Activated CD4-positive, alpha-beta T cell treated with anti-CD3 and anti-CD28 coated beads, Interleukin-2, amount 10 ng/mL, durations not matched to agents 7 days and 5 days (primary cell): ENCODE measurements at places on chromosomes 7 and 10. TPM values are rescaled to one million over a fixed set of nuclear protein-coding genes. Genes with fewer than 3 reads are reported as not detected.
A peak's percentile ranks its signal among the peaks of the same experiment; 100 is the strongest.

CC2D2B gene
- total RNA-seq, result not detected

GRCh38 chr7:828793-829561 is 3.3 kb upstream of the SUN1 start:
- no peak overlapping the region for H3K27ac ChIP-seq
- H3K4me1 ChIP-seq, result peaks cover 61% of the 10 kb centered on the region
- no peaks in the 10 kb centered on the region for H3K27me3 ChIP-seq
- peaks cover 14% of the 10 kb centered on the region for H3K36me3 ChIP-seq
- H3K4me3 ChIP-seq, result no peak overlapping the region
- no peak for DNase-seq

FANK1 gene
- total RNA-seq, result 0.31 TPM

GRCh38 chr7:117807676-117808075 is 65.6 kb downstream of the CTTNBP2 start:
- no peaks in the 10 kb centered on the region for H3K36me3 ChIP-seq
- no peak for DNase-seq
- H3K27ac ChIP-seq, result no peak overlapping the region
- H3K4me3 ChIP-seq, result no peak overlapping the region
- H3K4me1 ChIP-seq, result no peaks in the 10 kb centered on the region

DNA sequence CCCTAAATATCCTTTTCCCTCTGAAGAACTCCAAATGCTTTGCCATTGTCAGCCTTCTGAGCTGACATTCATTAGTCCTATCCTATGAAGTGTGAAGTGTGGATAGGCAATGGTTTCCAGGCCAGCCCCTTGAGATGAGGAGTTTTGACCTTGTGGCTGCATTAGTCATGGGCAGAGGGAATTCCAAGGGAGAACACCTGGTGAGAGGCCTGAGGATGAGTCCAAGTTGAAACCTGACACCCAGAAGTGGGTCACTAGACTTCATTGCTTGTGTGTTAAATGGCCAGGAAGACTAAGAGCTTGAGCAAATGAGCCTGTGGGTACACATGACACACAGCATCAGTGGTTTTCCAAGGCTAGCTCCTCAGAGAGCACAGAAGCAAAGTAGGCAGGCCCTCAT is 260.8 kb downstream of the SKAP2 start:
- H3K27me3 ChIP-seq, result peaks cover 37% of the 10 kb centered on the region
- no peak overlapping the region for H3K27ac ChIP-seq
- DNase-seq, result no peak

GRCh38 chr10:34522546-34522945 is 292.6 kb downstream of the PARD3 start:
- H3K27me3 ChIP-seq, result peaks cover 10% of the 10 kb centered on the region
- no peak overlapping the region for H3K27ac ChIP-seq
- DNase-seq, result peak; percentile 15

GRCh38 chr10:59854571-59854970 is 51.8 kb downstream of the CCDC6 start:
- no peaks in the 10 kb centered on the region for H3K27me3 ChIP-seq
- no peak for DNase-seq
- H3K27ac ChIP-seq, result no peak overlapping the region
- peaks cover 10% of the 10 kb centered on the region for H3K4me1 ChIP-seq

DNA sequence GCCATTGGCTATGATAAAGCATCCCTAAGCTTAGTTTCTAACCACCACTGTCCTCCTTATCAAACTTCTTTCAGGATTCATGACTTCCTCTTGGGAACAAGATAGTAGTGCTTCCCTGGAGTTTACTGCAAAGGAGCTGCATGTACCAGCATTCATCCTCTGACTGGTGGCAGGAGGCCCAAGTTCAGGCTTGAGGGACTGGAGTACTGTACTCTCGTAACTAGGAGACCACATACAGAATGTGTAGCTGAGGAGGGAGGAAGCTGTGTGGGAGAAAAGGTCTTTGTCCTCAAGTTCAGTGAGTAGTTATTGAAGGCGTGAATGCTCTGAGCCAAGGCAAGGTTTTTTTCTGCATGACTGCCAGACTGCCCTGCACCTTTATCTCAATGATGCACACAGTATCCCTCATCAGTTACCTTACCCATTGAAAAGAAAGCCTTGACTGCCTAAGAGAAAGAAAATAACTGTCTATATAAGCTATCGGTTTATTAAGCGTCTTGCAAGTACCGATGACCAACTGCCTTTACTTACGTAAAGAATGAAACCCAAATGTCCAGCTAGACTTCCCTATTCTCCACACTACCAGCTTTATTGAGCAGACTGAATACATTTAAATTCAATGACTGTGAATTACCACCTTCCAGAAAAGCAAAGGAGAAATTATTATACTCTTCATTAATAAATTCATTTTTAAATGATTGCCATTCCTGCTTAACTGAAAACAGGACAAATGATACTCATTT is 12.8 kb downstream of the SCRN1 start:
- H3K27ac ChIP-seq, result no peak overlapping the region
- no peak overlapping the region for H3K4me3 ChIP-seq
- no peak for DNase-seq
- H3K36me3 ChIP-seq, result no peaks in the 10 kb centered on the region

- H3K27ac ChIP-seq, result no peak overlapping the region
- H3K4me3 ChIP-seq, result no peak overlapping the region
- no peaks in the 10 kb centered on the region for H3K27me3 ChIP-seq
- H3K36me3 ChIP-seq, result no peaks in the 10 kb centered on the region
- no peaks in the 10 kb centered on the region for H3K4me1 ChIP-seq
Measured at GRCh38 chr7:41445946-41446345, 256.9 kb downstream of the INHBA start.

ZNF746 gene
- total RNA-seq, result 21.9 TPM

DIP2C gene
- 2.0 TPM for total RNA-seq

SLC13A1 gene
- total RNA-seq, result not detected

DNA sequence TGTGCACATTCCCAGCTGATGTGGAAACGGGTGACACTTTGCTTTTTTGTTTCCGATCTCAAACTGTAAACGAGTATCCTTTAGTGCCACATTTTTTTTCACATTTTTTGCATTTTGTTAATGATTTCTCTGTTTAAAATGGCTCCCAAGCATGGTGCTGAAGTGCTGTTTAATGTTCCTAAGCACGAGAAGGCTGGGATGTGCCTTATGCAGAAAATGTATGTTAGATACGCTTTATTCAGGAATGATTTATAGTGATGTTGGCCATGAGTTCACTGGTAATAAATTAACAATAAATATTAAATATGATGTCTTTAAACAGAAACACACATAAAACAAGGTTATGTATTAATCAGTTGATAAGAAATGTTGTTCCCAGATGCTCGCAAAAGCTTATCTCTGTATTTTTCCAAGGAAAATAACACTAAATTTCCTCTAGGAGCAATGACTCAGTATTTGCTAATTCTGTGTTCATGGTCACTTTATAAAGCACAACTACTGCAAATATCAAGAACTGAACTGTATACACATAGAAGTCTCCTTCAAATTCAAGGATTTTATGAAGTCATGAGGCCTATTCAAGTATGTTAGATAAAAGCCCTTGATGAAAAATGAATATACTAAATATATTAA is 305.9 kb upstream of the SMIM30 start:
- H3K4me1 ChIP-seq, result peaks cover 3% of the 10 kb centered on the region
- no peak overlapping the region for H3K4me3 ChIP-seq
- H3K36me3 ChIP-seq, result no peaks in the 10 kb centered on the region
- no peak for DNase-seq
- no peaks in the 10 kb centered on the region for H3K27me3 ChIP-seq
- no peak overlapping the region for H3K27ac ChIP-seq

C10orf95 gene
- total RNA-seq, result not detected

DNA sequence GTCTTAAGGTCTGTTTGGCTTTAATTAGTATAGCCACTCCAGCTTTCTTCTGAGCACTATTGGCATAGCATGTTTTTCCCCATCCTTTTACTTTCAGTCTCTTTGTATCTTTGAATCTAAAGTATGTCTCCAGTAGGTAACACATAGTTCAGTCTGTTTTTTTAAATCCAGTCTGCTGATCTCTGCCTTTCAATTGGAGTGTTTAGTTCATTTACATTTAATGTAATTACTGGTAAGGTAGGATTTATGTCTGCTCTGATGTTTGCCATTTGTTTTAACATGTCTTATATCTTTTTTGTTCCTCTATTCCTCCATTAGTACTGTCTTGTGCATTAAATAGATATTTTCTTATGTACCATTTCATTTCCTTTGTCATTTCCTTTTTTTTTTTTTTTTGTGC is 72.5 kb downstream of the EXOC6 start:
- peaks cover 7% of the 10 kb centered on the region for H3K36me3 ChIP-seq
- DNase-seq, result no peak
- no peaks in the 10 kb centered on the region for H3K4me1 ChIP-seq
- H3K4me3 ChIP-seq, result no peak overlapping the region

ANKRD1 gene
- total RNA-seq, result not detected

- H3K27me3 ChIP-seq, result no peaks in the 10 kb centered on the region
- H3K4me3 ChIP-seq, result no peak overlapping the region
- no peaks in the 10 kb centered on the region for H3K36me3 ChIP-seq
- no peak overlapping the region for H3K27ac ChIP-seq
Measured at GRCh38 chr7:19293431-19293830, 148.2 kb upstream of the FERD3L start.

DNA sequence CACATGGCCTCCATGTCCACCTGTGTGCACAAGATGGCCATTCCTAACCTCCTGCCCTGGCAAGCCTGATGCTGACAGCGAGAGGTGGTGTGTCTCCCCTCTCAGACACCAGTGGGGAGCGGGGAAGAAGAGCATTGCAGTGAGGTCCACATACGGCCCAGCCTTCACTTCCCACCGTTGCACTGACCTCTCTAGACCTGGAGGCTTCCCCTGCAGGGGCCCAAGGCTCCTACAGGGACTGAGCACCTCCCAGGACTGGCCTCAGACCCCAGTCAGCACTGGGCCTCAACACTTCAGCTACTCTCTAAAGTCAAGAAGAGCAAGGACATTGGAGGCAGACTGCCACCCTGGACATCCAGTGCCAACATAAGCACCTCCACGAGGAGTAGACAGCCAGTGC is 15.9 kb downstream of the STK32C start:
- DNase-seq, result no peak
- H3K4me1 ChIP-seq, result no peaks in the 10 kb centered on the region
- peaks cover 9% of the 10 kb centered on the region for H3K27me3 ChIP-seq
- H3K4me3 ChIP-seq, result no peak overlapping the region

GRCh38 chr10:92692080-92692671 is 2.4 kb downstream of the HHEX start:
- peaks cover 77% of the 10 kb centered on the region for H3K27me3 ChIP-seq
- H3K4me1 ChIP-seq, result peaks cover 22% of the 10 kb centered on the region
- DNase-seq, result no peak
- peak overlapping the region; percentile 25 for H3K27ac ChIP-seq
- peaks cover 4% of the 10 kb centered on the region for H3K36me3 ChIP-seq

DNA sequence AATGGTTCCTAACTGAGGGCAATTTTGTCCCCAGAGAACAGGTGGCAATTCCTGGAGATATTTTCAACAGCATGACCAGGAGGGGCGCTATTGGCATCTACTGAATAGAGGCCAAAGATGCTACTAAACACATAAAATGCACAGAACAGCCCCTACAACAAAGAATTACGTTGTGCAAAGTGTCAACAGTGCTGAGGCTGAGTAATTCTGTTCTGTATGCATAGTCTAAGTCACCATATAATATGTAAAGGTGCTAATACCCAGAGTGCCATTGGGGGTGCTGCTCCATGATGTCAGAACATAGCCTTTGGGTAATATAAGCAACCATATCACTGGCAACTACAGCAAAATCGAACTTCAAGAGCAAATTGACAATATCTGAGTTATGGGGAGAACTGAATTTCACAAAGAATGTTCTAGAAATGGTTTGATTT is 213.3 kb upstream of the PHYHIPL start:
- no peak for DNase-seq
- peaks cover 4% of the 10 kb centered on the region for H3K27me3 ChIP-seq
- no peaks in the 10 kb centered on the region for H3K36me3 ChIP-seq
- no peaks in the 10 kb centered on the region for H3K4me1 ChIP-seq
- H3K4me3 ChIP-seq, result no peak overlapping the region
- no peak overlapping the region for H3K27ac ChIP-seq

DNA sequence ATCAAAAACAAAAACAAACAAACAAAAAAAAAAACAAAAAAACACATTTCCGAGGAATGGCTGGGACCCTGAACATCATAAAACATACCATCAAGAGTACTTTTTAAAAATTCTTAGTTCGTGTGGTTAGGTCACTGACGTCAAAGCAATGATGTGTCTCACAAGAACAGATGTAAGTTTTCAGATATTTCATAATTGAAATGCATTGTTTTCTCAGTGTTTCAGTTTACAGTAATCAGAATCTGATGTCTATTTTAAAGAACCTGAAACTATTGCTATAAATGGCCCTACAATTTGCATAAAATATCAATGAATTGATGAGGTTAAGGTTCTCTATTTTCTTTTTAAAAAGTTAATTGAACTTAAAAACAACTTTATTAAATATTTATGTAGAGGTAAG is 103.7 kb upstream of the HGF start:
- no peaks in the 10 kb centered on the region for H3K36me3 ChIP-seq
- no peaks in the 10 kb centered on the region for H3K27me3 ChIP-seq
- no peak overlapping the region for H3K27ac ChIP-seq

- no peaks in the 10 kb centered on the region for H3K27me3 ChIP-seq
- H3K4me1 ChIP-seq, result peaks cover 9% of the 10 kb centered on the region
- peak overlapping the region; percentile 93 for H3K27ac ChIP-seq
- no peaks in the 10 kb centered on the region for H3K36me3 ChIP-seq
- DNase-seq, result no peak
Measured at GRCh38 chr7:152462995-152463708, 27.3 kb upstream of the KMT2C start.

DNA sequence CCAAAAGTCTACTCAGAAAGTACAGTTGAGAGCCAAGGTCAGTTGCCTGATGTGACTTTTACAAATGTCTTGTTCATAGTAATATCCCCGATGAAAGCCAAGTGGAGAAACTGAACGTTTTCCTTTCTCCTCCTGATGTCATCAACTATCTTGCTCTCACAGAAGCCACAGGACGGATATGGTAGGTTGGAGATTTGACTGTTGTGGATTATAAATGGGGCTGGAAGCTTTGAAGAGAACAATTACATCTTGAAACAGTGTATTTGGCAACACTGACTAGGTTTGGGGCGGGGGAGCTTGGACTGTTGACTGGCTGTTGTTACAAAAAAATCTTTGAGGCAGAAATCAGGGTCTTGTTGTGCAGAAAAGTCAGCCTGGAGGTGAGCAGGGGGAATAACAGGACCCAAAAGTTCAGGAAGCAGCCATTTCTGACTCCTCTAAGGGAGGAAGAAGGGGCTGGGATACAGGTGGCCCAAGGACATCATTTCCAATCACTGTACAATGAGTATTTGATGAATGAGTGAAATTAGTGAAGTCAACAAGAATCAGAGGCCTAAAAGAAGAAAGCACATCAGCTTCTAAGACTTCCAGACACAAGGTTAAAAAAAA is 24.3 kb downstream of the PLEKHS1 start:
- H3K27ac ChIP-seq, result no peak overlapping the region
- no peak for DNase-seq
- peaks cover 9% of the 10 kb centered on the region for H3K27me3 ChIP-seq
- no peaks in the 10 kb centered on the region for H3K36me3 ChIP-seq
- no peak overlapping the region for H3K4me3 ChIP-seq

GRCh38 chr7:18179093-18179492 is 151.4 kb upstream of the PRPS1L1 start:
- no peaks in the 10 kb centered on the region for H3K36me3 ChIP-seq
- no peak overlapping the region for H3K4me3 ChIP-seq
- no peak overlapping the region for H3K27ac ChIP-seq
- DNase-seq, result no peak
- peaks cover 9% of the 10 kb centered on the region for H3K27me3 ChIP-seq
- peaks cover 9% of the 10 kb centered on the region for H3K4me1 ChIP-seq

CALN1 gene
- not detected for total RNA-seq

TMEM178B gene
- 0.25 TPM for total RNA-seq

CYP2C19 gene
- total RNA-seq, result not detected
